DMS53 (cell line): ENCODE measurements at places on chromosomes 4 and X.
A peak's percentile ranks its signal among the peaks of the same experiment; 100 is the strongest.

GRCh38 chr4:75036046-75036830 is 103.3 kb downstream of the PARM1 start:
- no peak for DNase-seq

GRCh38 chr4:109094056-109094455 is 208.4 kb downstream of the COL25A1 start:
- DNase-seq: no peak

DNA sequence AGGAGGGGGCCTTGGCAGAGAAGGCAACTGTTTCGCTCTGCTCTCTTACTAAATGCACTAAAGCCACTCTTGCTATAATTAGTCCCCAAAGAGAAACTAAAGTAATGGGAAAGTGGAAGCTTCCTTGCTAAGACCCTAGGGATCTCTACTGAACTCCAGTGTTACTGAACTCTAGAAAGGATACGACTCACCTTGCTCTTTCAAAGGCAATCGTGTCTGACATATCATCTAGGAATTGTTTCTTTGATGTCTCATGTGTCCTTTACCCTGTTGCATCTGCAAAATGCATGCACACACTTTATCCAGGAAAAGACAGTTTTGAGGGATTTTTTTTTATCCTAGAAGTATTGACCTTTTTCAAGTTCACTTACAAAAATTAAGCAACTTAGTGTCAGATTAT is 148.1 kb upstream of the FAM9B start:
- no peak for DNase-seq

GRCh38 chrX:32448945-32449344 is 762.4 kb downstream of the DMD start:
- DNase-seq: no peak

GRCh38 chr4:6710996-6711395 is 1.3 kb upstream of the MRFAP1L1 start:
- no peak for DNase-seq

DNA sequence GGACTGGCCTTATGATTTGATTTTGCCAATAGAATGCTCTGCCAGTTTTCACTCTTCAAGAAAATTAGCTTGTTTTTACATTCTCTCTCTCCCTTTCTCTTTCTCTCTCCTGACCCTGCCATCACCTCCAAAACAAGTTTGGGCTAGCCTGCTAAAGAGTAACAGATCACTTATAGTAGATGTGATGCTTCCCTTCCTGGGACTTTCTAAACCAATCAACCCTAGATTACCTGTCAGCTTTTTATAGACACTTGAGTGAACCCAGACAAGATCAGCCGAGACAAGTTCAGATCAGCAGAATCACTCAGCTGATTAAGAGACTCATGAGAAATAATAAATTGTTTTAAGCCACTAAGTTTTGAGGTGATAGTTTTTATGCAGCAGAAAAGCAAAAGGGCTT is 521.2 kb downstream of the ANKRD50 start:
- no peak for DNase-seq

- DNase-seq: no peak
Measured at GRCh38 chr4:73036123-73036522, 33.4 kb downstream of the COX18 start.

- peak; percentile 27 for DNase-seq
Measured at GRCh38 chr4:45580334-45580733, 543.5 kb downstream of the GABRG1 start.

GRCh38 chrX:2703991-2704369 is 12.9 kb downstream of the CD99 start:
- no peak for DNase-seq

DNA sequence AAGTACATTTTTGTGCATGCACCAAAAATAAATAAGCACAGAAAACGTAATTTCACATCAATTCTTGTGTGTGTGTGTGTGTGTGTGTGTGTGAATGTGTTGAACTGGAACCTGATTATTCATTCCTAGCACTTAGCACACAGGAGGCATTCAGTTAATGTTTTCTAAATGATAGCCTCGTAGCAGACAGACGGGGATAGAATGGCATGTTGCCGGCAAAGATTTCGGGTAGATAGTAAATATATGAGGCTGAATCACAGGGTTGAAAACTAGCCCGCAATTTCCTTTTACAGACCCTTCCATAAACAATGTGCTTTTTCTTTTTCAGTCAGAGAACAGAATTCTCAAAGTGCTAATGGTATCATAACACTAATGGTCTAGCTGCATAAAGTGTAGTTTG is 13.5 kb downstream of the MAOB start:
- no peak for DNase-seq

DNA sequence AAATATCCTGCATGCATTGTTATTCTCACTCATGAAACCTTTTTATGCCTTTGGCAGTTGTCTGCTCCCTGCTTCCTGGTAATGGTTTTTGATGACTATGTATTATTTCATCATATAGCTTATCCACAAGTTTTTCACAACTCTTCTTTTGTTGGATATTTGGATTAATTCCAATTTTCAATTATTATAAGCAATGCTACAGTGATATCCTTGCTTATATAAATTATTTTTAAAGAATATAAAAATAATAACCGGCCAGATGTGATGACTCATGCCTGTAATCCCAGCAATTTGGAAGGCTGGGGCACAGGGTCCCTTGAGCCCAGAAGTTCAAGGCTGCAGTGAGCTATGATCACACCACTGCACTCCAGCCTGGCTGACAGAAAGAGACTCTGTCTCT is 47.0 kb downstream of the ASIC5 start:
- DNase-seq: no peak

DNA sequence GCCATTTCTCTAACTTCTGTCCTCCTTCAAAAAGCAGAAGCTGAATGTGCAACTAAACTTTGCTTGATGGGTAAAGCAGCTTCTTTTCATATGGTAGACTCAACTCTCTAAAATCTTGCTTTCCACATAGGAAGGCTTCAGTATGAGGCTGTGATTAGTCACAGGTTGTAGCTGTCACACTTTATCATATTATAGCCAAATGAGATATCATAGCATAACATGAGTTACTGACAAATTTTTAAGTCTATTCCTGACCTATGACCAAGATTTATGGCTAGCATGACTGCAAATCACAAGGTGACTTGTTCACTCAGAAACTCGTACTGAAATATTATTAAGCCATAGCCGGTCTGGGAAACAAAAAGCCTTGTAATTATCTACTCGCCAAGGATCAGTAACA is 998.6 kb downstream of the RPA4 start:
- DNase-seq: no peak

- peak; percentile 55 for DNase-seq
Measured at GRCh38 chr4:133839326-133839725, 362.3 kb downstream of the PABPC4L start.

GRCh38 chr4:169986369-169986768 is 39.8 kb downstream of the MFAP3L start:
- no peak for DNase-seq

GRCh38 chr4:162497564-162498167 is 333.9 kb upstream of the FSTL5 start:
- DNase-seq: peak; percentile 57

DNA sequence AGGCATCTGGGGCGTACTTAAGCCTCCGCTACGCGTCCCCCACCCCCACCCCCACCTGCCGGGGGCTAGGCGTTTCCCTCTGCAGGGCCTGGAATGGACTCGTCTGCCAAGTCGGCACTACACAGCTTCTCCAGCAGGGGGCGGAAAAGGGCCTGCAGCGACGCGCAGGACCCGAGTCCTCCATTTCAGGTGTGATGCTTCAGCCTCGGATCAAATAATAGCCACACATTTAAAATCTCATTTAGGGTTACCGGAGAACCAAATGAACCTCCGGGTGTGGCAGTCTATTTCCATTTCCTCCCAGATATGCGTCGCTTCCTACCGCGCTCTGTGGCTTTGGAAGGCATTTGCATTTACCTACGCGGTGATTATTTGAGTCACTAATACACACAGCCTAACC is 2.9 kb downstream of the PAK3 start:
- peak; percentile 77 for DNase-seq

- no peak for DNase-seq
Measured at GRCh38 chrX:46693149-46693548, 65.8 kb downstream of the SLC9A7 start.

DNA sequence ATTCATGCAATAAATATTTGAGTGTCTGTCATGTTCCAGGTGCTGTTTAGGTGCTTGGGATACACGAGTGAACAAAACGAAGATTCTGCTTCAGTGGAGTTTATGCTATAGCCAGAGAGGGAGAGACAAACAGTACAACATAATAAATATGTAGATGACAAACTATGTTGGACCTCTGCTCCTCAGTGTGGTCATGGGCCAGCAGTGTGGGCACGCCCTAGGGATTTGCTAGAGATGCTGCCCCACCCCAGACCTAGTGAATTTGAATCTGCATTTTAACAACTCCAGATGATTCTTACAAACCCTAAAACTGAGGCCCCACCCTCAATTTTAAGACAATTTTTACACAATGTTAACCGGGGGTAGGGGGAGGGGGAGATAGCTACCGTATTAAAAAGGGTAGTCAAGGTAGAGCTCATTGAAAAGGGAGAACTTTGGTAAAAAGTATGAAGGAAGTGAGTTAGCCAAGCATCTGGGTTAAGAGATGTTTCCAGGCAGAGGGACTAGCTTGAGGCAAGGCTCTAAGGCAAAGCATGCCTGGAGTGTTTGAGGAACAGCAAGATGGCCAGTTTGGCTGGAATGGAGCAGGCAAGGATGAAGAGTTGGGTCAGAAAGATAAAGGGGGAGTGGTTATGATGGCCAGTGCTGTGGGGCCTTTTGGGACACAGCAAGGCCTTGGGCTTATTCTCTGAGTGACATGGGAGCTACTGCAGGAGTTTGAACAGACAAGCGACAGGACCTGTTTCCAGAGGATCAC is 42.4 kb downstream of the SEPSECS start:
- DNase-seq: no peak

DNA sequence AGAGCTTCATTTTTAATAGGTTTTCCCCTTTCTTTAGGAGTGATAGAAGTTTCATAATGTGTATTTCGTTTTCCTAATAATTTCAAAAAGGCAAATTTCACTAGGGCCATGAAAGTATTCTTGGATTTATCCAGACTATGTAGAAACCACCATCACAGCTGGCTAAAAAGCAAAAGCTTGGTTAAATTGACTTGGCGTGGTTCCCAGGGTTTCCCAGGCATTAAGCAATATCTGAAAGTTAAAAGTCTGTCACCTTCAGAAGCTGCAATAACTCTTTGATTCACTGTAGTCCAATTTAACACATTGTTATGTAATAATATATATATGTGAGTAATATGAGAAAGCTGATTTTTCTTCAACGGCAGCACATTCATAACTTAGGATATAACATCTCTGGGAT is 38.3 kb downstream of the NDNF start:
- no peak for DNase-seq

DNA sequence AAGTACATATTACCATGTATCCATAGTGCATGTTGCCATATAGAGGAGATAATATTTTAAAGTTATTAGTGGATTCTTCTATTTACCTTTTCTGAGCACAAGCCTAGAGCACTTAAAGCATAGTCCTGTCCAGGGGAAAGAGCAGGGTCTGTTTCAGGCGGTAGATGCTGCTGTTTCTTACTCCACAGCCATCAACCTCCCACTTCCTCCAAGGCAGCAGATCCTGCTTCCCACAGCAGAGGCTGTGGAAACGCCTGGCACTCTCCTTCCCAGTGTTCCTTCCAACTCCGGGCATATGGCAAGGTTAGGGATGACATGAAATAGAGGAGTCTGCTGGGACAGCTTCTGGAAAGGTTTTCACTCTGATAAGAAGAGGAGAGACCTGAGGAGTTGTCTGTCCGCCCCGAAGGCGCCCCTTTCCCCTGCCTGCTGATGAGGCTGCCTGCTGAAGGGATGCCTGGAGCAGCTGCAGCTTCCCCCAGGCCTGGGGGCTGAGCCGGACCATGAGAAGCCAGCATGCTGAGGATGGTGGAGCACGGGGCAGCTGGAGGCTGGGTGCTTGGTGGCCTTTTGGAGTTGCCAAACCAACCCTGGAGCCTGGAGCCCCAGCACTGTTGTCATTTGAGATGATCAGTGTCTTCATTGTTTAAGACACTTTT is 43.9 kb upstream of the SLC25A4 start:
- DNase-seq: no peak

DNA sequence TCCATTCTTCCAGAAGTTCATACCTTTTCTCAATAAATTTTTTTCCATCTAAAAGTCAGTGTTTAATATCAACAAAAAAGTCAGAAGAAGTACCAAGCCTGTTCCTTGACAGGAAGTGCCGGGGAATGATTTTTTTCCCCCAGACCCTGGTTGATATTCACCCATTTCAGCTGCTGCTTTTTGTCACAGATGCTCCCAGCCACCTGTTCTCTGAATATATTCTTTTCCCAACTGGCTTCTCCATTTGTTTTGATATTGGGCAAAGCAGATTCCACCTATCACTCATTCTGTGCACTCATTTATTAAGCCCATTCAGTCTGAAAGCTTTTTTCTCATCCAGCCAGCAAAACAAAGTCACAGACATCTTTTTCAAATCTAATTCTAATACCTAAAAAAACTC is 139.9 kb downstream of the FRMPD4 start:
- no peak for DNase-seq

- no peak for DNase-seq
Measured at GRCh38 chr4:23978002-23978401, 88.2 kb upstream of the PPARGC1A start.
